ENCODE measurements at places on chromosomes 1 and 21. TPM values are rescaled to one million over a fixed set of nuclear protein-coding genes. Genes with fewer than 3 reads are reported as not detected.

DNA sequence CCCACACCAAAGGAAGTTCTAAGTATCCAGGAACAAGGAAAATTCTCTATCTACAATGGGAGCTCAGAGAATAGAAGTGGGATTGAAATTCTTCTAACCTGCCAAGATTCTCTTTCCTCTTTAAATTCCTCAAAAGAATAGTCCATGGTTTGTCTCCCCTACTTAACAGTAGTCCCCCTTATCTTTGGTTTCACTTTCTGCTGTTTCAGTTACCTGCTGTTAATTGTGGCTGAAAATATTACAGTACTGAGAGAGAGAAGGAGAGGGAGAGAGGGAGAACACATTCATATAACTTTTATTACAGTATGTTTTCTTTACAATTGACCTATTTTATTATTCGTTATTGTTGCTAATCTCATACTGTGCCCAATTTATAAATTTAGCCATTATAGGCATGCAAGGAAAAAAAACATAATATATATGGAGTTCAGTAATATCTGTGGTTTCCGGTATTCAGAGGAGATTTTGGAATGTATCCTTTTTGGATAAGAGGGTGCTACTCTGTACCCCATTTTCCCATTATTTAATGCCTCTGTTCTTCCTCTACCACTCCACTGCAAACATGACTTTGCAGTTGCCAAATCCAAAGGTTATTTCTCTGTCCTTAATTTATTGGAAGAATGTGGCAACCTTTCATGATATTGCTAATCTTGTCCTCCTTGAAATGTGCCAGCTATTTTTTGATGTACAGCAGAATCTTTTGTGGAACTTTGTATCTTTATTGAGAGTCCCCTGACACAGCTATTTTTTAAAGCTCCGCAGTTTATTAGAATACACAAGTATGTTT lies 68.0 kb downstream of the USP25 start:
- H3K4me3 ChIP-seq = no peak overlapping the region
- no peak overlapping the region for H3K27ac ChIP-seq
- no peaks in the 10 kb centered on the region for H3K27me3 ChIP-seq
- no peaks in the 10 kb centered on the region for H3K4me1 ChIP-seq

The AGTRAP gene
- total RNA-seq = 33.4 TPM

- no peaks in the 10 kb centered on the region for H3K36me3 ChIP-seq
- no peak for DNase-seq
- H3K4me3 ChIP-seq = no peak overlapping the region
- no peak overlapping the region for H3K27ac ChIP-seq
Observed at GRCh38 chr1:39494671-39495410, 3.4 kb downstream of the BMP8A start.

The FAM72C gene
- total RNA-seq = not detected

The BCL2L15 gene
- total RNA-seq = 0.36 TPM
